Dermis blood vessel endothelial cell (primary cell): ENCODE measurements at places on chromosomes 7 and 10. TPM values are rescaled to one million over a fixed set of nuclear protein-coding genes. Genes with fewer than 3 reads are reported as not detected.

CPVL gene
- 0.93 and 5.6 TPM in 2 replicates for total RNA-seq

SPDYE5 gene
- total RNA-seq: not detected in 2 replicates

SFTPA1 gene
- total RNA-seq: not detected in 2 replicates

PRPS1L1 gene
- 0.14 TPM in 1 of 2 replicates, not detected in the other for total RNA-seq

PAPOLB gene
- 0.23 and 0.34 TPM in 2 replicates for total RNA-seq

PHYHIPL gene
- under 0.01 TPM in 1 of 2 replicates, not detected in the other for total RNA-seq

ZNF736 gene
- 8.7 and 11.2 TPM in 2 replicates for total RNA-seq

ASNS gene
- total RNA-seq: 3.4 and 7.7 TPM in 2 replicates
